GM23248 (cell line): ENCODE measurements at places on chromosomes 2 and 18. TPM values are rescaled to one million over a fixed set of nuclear protein-coding genes. Genes with fewer than 3 reads are reported as not detected.

GALNT14 gene
- polyA plus RNA-seq: 2.3 and 3.2 TPM in 2 replicates

PIKFYVE gene
- 4.2 and 4.8 TPM in 2 replicates for polyA plus RNA-seq

ACOXL gene
- not detected in 2 replicates for polyA plus RNA-seq

CBLN2 gene
- not detected in 2 replicates for polyA plus RNA-seq

SLC9A2 gene
- not detected in 2 replicates for polyA plus RNA-seq

CAPN14 gene
- 0.06 TPM in 1 of 2 replicates, not detected in the other for polyA plus RNA-seq

NYAP2 gene
- polyA plus RNA-seq: not detected in 2 replicates

KIAA2012 gene
- 0.13 and 0.18 TPM in 2 replicates for polyA plus RNA-seq

TGFA gene
- 9.2 and 9.7 TPM in 2 replicates for polyA plus RNA-seq

MDH1B gene
- 0.70 and 0.80 TPM in 2 replicates for polyA plus RNA-seq

TMEM247 gene
- not detected in 2 replicates for polyA plus RNA-seq

PLEK gene
- polyA plus RNA-seq: 0.15 and 0.39 TPM in 2 replicates
